PC-9 (cell line): ENCODE measurements at places on chromosomes 16 and 17.
A peak's percentile ranks its signal among the peaks of the same experiment; 100 is the strongest.

DNA sequence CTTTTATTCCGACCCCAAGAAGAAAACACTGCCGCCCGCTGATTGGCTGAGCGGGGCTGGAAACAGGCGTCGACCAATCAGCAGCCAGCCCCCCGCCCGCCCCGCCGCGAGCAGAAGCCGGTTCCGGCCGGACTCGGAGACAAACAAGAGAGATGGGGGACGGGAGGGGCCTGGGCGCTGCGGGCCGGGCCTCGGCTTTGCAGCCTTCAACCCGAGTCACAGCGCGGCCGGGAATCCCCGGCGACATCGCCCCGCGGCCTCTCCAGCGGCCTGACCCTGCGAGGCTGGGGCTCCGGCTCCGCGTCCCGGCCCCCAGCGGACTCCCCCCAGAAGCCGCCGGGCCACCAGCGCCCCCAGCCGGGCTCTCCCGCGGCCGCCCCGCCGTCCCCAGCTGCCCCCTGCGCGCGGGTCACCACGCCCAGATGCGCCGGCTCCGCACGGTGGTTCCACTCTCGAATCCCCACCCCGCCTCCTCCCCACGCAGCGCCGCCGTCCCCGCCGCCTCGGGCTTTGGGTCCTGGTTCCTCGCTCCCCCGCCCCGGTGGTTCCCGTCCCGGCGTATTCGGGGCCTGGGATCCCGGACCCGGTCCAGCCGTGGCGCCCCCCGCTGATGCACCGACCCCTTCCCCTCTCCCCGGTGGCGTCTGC lies 346 bp upstream of the SLC43A2 start:
- no peak overlapping the region for H3K27ac ChIP-seq
- no peaks in the 10 kb centered on the region for H3K27me3 ChIP-seq
- peaks cover 8% of the 10 kb centered on the region; the same call in 1 of the 2 replicates for H3K4me1 ChIP-seq
- no peaks in the 10 kb centered on the region for H3K36me3 ChIP-seq
- peak; percentile 91 for DNase-seq

GRCh38 chr16:81888520-81889394 lies 109.7 kb downstream of the PLCG2 start:
- 0 out of 2 replicates have a peak, but pooled peaks cover 12% of the 10 kb centered on the region for H3K4me1 ChIP-seq
- no peak overlapping the region for H3K27ac ChIP-seq
- H3K4me3 ChIP-seq, result no peak overlapping the region

DNA sequence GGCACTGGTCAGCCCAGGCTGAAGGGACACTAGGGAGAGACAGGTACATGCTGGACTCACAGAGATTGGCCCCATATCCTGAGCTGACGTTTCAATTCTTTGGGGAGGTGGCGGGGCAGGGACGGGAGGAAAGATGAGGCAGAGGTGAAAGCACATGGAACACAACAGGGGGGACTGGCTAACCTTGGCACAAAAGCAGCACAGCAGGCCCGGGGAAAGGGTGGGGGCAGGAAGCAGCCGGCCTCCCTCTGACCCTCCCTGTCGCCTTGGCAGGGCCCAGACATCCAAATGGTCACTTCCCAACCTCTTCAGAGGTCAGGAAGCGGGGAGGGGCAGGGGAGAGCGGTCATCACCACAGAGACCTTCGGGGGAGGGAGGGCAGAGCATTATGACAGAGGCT lies 6.6 kb downstream of the VAT1 start:
- H3K4me1 ChIP-seq, result peaks cover 24% of the 10 kb centered on the region
- no peak overlapping the region for H3K27ac ChIP-seq
- DNase-seq, result no peak
- no peak overlapping the region for H3K4me3 ChIP-seq
- H3K36me3 ChIP-seq, result peaks cover 22% of the 10 kb centered on the region

DNA sequence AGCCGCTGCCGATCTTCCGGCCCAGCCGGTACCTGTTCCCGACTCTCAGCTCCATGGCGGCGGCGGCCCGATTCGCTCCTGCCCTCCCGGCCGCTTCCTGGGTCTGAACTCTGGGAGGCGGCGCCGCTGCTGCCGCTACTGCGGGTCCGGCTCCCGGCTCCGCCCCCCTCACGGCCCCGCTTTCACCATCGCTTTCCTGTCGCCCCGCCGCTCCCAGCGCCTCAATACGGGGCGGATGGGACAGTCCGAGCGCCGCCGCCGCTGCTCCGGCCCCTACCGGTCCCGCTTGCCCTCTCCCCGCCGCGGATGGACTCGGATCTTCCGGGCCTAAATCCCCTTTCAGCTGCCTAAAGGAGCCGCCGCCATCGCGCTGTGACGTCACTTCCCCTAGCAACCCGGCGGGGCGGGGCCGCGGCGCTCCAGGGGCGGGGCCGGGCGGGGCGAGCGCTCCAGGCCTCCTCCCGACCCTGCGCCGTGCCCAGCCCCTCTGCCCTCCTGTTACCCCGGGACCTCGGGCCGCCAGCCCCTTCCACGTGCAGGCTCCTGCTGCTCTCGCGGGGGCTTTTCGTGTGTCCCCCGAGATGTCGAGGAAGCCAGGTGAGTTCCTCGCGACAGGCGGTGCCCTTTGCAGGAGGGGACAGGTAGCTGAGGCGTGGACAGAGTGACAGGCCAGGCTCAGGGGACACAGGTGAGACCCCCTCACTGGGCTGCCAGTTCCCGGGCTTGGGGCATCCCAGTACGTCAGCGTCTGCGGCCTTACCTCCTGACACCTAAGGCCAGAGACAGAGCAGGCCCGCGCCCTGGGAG lies at the start of gene CSNK1D:
CSNK1D (minus strand) TSS at position 374 of the 807 bp plus-strand sequence; CDS start at position 55, 319 bp downstream.
- no peaks in the 10 kb centered on the region for H3K27me3 ChIP-seq
- peak within 1 kb of the TSS; percentile 88 for H3K4me3 ChIP-seq
- H3K27ac ChIP-seq, result peak within 1 kb of the TSS; percentile 93
- peaks cover 46% of the 10 kb centered on the region for H3K4me1 ChIP-seq
- DNase-seq, result peak; percentile 88

- no peaks in the 10 kb centered on the region for H3K27me3 ChIP-seq
- no peak for DNase-seq
- 0 out of 2 replicates have a peak, but pooled peaks cover under 1% of the 10 kb centered on the region for H3K4me1 ChIP-seq
These were observed 83.7 kb upstream of the ZNF469 start for GRCh38 chr16:88298833-88299745.

DNA sequence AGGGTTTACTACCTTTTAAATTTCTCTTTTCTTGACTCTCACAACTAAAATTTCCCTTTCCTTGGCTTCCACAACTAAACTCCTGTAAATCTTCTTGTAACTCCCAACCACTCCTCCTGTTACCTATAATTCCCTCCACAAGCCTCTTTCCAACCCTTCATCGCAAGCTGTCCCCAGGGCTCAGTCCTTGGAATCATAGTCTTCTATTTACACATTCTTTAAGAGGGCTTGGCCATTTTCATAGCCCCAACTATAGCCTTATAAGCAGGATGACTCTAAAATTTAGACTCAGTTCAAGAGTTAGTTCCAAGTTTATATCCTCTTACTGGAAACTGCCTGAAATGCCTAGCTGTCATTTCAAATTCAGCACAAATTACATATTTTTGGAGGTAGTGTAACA lies 23.9 kb downstream of the GLG1 start:
- no peak overlapping the region for H3K4me3 ChIP-seq
- H3K27ac ChIP-seq, result no peak overlapping the region

DNA sequence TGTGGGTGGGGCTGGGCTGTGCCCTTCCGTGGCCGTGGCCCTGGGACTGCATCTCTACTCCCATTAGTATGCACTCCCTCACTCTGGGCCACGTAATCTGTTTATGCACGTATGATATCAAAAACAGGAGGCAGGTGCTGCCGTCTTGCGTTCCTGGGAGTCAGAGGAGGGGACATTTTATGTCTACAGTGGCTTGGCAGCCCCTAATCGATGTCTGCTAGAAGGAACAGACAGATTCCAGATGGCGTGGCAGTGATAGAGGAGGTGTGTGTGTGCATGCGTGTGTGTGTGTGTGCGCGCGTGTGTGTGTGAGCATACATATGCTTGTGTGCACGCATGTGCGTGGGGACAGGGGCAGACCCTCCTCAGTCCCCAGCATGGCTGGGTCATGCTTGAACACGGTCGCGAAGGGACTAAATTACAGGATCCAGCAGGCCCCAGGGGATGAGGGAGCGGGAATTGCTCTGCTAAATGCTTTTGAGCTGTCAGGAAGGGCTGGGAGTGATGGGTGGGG lies 44.7 kb downstream of the SREBF1 start:
- no peaks in the 10 kb centered on the region for H3K4me1 ChIP-seq
- H3K27ac ChIP-seq, result no peak overlapping the region
- H3K4me3 ChIP-seq, result no peak overlapping the region
- 0 out of 2 replicates have a peak, but pooled peaks cover 4% of the 10 kb centered on the region for H3K36me3 ChIP-seq
- DNase-seq, result no peak

DNA sequence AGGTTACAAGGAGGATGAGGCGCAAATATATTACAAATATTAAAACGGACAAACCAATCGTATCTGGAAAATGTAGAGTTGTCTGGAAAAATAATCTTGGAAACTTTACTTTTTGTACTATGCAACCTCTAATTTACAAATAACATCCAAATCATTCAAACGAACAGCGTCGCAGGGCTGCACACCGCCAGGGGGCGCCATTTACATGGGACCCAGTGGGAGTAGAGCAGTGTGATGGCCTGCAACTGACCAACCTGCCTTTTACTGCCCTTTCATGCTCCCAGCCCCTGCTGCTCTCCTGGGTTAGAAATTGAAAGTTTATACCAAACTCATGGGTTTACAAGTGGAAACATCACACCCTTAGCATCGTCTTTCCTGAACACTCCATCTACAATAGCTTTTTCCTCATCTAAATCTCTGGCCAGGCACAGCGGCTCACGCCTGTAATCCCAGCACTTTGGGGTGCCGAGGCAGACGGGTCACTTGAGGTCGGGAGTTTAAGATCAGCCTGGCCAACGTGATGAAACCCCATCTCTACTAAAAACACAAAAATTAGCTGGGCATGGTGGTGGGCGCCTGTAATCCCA lies 10.0 kb downstream of the PITPNC1 start:
- H3K36me3 ChIP-seq, result no peaks in the 10 kb centered on the region
- H3K4me1 ChIP-seq, result peaks cover 24% of the 10 kb centered on the region
- H3K27ac ChIP-seq, result no peak overlapping the region
- H3K4me3 ChIP-seq, result no peak overlapping the region

GRCh38 chr16:1331712-1332617 lies 1.5 kb upstream of the BAIAP3 start:
- no peaks in the 10 kb centered on the region for H3K36me3 ChIP-seq
- peak overlapping the region; percentile 49; the same call in 1 of the 2 replicates for H3K4me3 ChIP-seq
- peaks cover 15% of the 10 kb centered on the region for H3K4me1 ChIP-seq
- H3K27ac ChIP-seq, result no peak overlapping the region

- H3K27ac ChIP-seq, result peak within 1 kb of the TSS; percentile 67
- H3K4me3 ChIP-seq, result peak within 1 kb of the TSS; percentile 99
- no peaks in the 10 kb centered on the region; the same call in 1 of the 2 replicates for H3K36me3 ChIP-seq
These were observed at the start of gene DECR2 for GRCh38 chr16:401468-402348. DECR2 (plus strand) TSS chr16:401885; CDS start chr16:401964, 79 bp downstream.

DNA sequence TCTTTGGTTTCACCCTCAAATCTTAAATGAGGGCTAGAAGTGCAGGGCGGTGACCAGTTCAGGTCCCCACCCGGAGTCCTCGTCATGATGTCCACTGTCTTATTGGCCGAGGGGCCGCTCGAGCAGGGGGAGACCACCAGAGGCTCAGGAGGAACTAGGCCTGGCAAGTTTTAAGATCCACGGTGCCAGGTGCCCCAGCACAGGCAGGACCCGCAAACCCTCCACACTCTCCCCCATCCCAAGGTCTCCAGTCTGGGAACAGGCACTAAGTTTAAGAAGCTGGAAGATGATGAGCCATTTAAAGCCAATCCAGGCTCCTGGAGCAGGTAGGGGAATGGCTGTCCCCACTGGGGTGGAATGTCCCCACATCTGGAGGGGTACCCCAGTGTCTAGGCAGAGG lies 4.1 kb downstream of the DLX3 start:
- peaks cover 23% of the 10 kb centered on the region for H3K4me1 ChIP-seq
- DNase-seq, result no peak
- H3K27me3 ChIP-seq, result peaks cover 7% of the 10 kb centered on the region; the same call in 1 of the 2 replicates
- no peak overlapping the region for H3K4me3 ChIP-seq
- no peaks in the 10 kb centered on the region for H3K36me3 ChIP-seq
- no peak overlapping the region for H3K27ac ChIP-seq

GRCh38 chr16:24516900-24517669 lies 22.3 kb upstream of the RBBP6 start:
- no peak overlapping the region for H3K4me3 ChIP-seq
- peaks cover 18% of the 10 kb centered on the region for H3K4me1 ChIP-seq
- no peaks in the 10 kb centered on the region for H3K36me3 ChIP-seq
- H3K27ac ChIP-seq, result no peak overlapping the region
- DNase-seq, result peak; percentile 83
- H3K27me3 ChIP-seq, result no peaks in the 10 kb centered on the region

- H3K4me1 ChIP-seq, result peaks cover 27% of the 10 kb centered on the region
- no peaks in the 10 kb centered on the region for H3K36me3 ChIP-seq
- H3K27me3 ChIP-seq, result no peaks in the 10 kb centered on the region
- peak within 1 kb of the TSS; percentile 71 for H3K27ac ChIP-seq
These were observed at the start of gene NMRAL1 for GRCh38 chr16:4474192-4474961. NMRAL1 (minus strand) TSS chr16:4474625; CDS start chr16:4474132, 493 bp downstream.

DNA sequence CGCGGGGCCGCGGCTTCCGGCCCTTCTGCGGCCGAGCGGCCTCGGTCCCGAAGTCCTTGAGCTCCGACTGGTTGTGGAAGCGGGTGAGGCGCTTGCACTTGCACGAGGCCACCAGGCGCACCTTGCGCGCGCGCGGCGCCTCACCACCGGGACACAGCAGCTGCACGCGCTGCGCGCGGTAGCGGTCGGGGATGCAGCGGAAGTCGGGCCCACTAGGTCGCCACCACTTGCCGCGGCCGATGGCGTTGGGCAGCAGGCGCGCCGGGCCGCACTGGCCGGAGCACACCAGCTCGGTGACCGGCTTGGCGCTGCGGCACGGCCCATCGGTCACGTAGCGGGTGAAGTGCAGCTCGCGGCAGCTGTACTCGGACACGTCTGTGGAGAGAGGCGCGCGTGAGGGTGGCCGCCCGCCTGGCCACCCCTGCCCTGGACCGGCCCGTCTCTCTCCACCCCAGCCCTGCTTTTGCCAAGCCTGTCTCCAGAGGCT lies 3.2 kb downstream of the SOST start:
- no peaks in the 10 kb centered on the region for H3K36me3 ChIP-seq
- no peak overlapping the region for H3K4me3 ChIP-seq
- no peak for DNase-seq
- H3K27me3 ChIP-seq, result no peaks in the 10 kb centered on the region
- no peak overlapping the region for H3K27ac ChIP-seq

- peak overlapping the region; percentile 64; the same call in 1 of the 2 replicates for H3K4me3 ChIP-seq
- H3K36me3 ChIP-seq, result peaks cover 10% of the 10 kb centered on the region; the same call in 1 of the 2 replicates
- peaks cover 13% of the 10 kb centered on the region for H3K27me3 ChIP-seq
- no peak overlapping the region for H3K27ac ChIP-seq
- peaks cover 4% of the 10 kb centered on the region; the same call in 1 of the 2 replicates for H3K4me1 ChIP-seq
These were observed 1.0 kb upstream of the TTYH2 start for GRCh38 chr17:74212209-74212912.

- H3K4me1 ChIP-seq, result peaks cover 35% of the 10 kb centered on the region
- no peak overlapping the region for H3K27ac ChIP-seq
- H3K27me3 ChIP-seq, result no peaks in the 10 kb centered on the region
- no peak for DNase-seq
- no peak overlapping the region for H3K4me3 ChIP-seq
- H3K36me3 ChIP-seq, result no peaks in the 10 kb centered on the region
These were observed 5.2 kb downstream of the KRT39 start for GRCh38 chr17:40961591-40961990.

GRCh38 chr16:2350500-2350899 lies 10.0 kb upstream of the ABCA3 start:
- no peak overlapping the region for H3K27ac ChIP-seq
- no peaks in the 10 kb centered on the region for H3K36me3 ChIP-seq
- no peaks in the 10 kb centered on the region for H3K27me3 ChIP-seq
- DNase-seq, result no peak
- H3K4me1 ChIP-seq, result no peaks in the 10 kb centered on the region

- H3K4me3 ChIP-seq, result no peak overlapping the region
- H3K27me3 ChIP-seq, result no peaks in the 10 kb centered on the region
- H3K27ac ChIP-seq, result no peak overlapping the region
These were observed 5.0 kb upstream of the DNASE1L2 start for GRCh38 chr16:2231016-2231931.

- H3K27me3 ChIP-seq, result no peaks in the 10 kb centered on the region
- H3K36me3 ChIP-seq, result no peaks in the 10 kb centered on the region
- H3K27ac ChIP-seq, result peak overlapping the region; percentile 70; the same call in 1 of the 2 replicates
- H3K4me1 ChIP-seq, result 0 out of 2 replicates have a peak, but pooled peaks cover 6% of the 10 kb centered on the region
These were observed 715 bp downstream of the ENDOV start for GRCh38 chr17:80415626-80416137.
